Fibroblast of pulmonary artery (primary cell): ENCODE measurements at places on chromosomes 11 and 22.

GRCh38 chr22:19430890-19431541 lies 517 bp downstream of the HIRA start:
- DNase-seq = peak; percentile 30

GRCh38 chr11:33772300-33772699 lies 2.0 kb downstream of the FBXO3 start:
- no peak for DNase-seq

DNA sequence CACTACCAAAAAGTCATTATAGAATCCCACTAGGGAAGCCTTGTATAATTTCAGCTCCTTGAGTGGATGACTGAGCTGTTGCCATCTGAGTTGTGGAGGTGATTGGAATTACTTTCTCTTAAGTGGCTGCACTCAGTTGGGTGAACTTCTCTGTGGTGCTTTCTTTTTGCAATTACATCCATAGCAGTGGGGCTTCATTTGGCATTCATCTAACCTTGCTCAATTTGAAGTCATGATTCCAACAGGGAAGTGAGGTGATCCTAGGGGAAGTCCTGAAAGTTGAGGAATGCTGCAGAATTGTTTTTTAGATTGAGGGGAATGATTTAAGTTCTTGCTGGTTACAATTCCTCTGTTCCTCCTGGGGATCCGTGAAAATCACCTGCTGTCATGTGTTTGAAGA lies 39.6 kb downstream of the ARHGAP42 start:
- no peak for DNase-seq

DNA sequence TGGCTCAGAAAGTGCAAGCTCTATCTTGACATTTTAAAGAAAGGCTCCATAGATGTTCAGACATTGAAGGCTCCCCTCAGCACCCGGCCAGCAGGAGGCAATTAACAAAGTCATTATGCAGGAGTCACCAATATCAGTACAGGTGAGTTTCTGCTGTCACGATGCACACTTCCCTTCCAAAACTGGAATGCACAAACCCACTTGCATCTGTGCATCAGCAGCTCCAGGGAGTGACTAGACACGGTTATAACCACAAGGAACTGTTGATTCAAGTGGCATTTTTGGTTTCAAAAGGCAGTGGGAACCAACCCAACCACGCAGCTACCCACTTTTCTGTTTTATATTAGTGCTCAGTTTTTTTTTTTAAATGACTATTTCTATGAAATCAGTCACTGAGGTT lies 293.9 kb upstream of the NARS2 start:
- no peak for DNase-seq

- peak; percentile 78 for DNase-seq
These were observed 41.4 kb upstream of the NFAM1 start for GRCh38 chr22:42473484-42474193.
